Ecto neural progenitor cell (in vitro differentiated cells): ENCODE measurements at places on chromosomes 6 and 20.

GRCh38 chr6:167125855-167126349 is 3.0 kb downstream of the CCR6 start:
- no peak for DNase-seq

GRCh38 chr6:100152201-100152600 is 158.2 kb upstream of the MCHR2 start:
- DNase-seq = no peak

GRCh38 chr20:25486377-25486776 is 78.9 kb downstream of the GINS1 start:
- no peak for DNase-seq

GRCh38 chr6:654136-654535 is 2.8 kb downstream of the HUS1B start:
- DNase-seq = no peak

- DNase-seq = no peak
These were observed 82.1 kb downstream of the KCNB1 start for GRCh38 chr20:49400410-49400809.

DNA sequence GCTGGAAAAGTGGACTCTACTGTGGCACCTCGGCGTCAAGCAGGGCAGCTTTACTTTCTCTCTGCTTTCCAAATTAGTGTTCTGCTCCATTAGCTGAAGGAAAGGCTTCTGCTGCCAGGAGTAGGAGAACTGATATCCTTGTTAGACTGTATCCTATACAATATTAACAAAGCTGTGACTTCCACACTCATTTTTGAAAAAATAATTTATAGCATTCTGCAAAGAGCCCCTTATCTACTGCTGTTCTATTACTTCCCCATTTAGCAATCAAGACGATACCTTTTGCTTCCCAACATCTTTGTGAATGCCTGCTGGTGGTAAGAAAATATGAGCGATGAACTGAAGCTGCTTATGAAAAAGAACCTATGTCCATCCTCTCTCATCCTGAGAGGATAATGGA is 151.1 kb downstream of the UBE3D start:
- no peak for DNase-seq

DNA sequence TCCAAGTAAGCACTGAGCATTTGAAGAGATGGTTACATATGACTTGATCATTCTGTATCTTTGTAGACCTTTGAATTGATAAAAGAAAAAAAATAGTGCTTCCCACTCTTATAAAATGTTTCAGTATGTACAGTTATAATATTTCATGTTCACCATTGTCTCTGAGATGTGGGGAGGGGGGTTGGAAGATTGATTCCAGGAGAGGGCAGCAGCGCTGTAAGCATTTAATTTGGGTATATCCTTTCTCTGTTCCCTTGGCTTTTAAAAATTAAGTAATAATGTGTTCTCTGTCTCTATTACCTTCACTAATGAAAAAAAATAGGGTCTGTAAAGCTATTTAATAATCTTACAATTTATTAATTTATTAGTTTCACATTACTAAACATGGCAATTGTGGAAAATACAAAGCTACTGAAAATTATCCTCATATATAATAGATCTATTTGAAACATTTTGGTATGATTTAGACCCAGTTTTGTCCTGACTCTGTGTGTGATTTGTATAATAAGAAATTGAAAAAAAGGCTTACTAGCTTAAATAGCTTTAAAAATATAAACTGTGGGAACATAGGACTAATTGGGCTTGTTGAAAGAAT is 341.2 kb downstream of the CDKAL1 start:
- no peak for DNase-seq

GRCh38 chr6:1608222-1609040 is 1.3 kb upstream of the FOXC1 start:
- peak; percentile 58 for DNase-seq
